ENCODE measurements at places on chromosomes 5 and 9.

DNA sequence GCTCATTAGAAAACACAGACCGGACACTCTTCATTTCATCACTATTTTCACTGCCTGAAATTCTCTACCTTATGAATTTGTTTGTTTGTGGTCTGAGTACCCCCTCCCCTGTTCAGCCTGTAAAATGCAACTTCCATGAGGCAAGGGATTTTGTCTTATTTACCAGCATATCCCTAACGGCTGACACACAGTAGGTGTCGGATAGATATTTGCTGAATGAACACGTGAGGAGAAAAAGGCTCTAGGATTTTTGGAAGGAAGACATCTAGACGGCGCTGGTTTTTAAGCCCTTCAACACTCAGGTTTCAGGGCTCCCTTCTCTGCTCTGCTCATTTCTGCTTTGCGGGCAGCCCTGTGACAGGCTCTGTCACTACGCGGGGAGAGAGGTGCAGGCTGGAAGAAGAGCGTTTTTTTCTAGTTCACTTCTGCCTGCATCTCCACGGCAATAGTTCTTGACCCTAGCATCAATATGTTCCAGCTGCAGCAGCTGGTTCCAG is 41.0 kb downstream of the KCNMB1 start:
- no peak for DNase-seq

DNA sequence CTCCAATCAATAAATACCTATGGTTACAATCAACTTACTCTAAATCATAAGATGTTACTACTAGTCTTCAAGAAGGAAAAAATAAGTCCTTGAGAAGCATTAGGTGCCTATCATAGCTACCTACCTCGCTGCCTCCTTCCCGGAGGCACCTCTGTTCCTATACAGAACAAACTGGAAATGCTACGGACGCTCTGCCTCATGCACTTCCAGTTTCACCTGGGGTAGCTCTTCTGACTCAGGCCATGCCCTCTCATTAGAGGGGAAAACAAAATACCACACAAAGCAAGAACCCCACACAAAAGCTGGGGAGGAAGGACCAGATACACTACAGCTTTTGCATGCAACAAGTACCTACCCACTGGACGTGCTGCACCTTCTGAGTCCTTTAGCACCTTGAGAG is 12.4 kb downstream of the SPRY4 start:
- DNase-seq: no peak

DNA sequence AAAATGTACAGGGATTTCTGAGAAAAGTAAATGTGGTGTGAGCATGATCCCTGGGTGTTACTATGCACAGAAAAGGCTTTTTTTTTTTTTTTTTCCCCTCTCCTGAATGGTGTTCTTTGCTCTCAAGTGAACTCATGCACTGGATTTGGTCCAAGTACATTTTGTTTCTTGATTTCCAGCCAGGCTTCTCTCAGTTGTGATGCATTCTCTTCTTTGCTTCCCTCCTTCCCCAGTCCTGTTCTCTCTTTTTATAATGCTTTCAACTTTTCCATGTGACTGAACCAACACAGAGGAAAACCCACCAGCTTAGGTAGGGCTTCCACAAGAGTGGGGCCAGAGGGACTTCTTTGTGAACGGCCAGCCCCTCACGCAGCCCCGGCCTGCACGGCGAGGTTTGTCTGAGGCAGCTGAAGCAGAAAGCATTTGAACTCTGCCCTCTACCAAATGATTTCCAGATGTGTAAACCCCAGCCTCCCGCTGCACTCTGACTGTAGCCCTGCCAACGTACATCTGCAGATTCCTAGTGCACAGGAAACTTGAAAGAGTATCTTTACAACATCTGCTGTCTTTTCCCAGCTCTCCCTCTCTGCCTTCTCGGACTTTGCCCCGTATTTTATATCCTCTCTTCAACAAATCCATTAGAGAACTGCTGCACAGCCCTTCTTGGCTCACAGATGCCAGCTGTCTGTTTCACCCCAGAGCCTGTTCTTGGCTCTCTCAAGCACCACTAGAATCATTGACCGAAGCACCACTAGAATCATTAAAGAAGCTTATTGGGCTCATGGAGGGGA is 71.8 kb upstream of the CD180 start:
- no peak for DNase-seq

GRCh38 chr5:62631909-62632580 is 53.4 kb downstream of the LRRC70 start:
- no peak for DNase-seq

GRCh38 chr9:37515620-37516258 is 30.0 kb downstream of the POLR1E start:
- DNase-seq: no peak

- no peak for DNase-seq
Observed at GRCh38 chr5:40365342-40366330, 314.1 kb upstream of the PTGER4 start.

DNA sequence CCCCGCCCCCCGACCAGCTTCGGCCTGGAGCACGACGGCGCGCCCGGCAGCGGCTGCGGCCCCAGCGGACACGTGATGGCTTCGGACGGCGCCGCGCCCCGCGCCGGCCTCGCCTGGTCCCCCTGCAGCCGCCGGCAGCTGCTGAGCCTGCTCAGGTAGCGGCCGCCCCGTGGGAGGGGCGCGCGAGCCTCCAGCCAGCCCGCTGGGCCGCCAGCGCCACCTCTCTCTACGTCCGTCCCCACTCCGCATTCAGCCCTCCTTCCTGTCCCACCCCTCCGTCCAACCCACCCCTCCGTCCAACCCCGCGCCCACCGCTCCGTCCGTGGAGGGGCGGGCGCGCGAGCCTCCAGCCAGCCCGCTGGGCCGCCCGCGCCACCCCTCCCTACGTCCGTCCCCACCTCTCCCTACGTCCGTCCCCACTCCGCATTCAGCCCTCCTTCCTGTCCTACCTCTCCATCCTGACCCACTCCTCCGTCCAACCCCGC is 6.5 kb downstream of the ADAMTS13 start:
- no peak for DNase-seq

DNA sequence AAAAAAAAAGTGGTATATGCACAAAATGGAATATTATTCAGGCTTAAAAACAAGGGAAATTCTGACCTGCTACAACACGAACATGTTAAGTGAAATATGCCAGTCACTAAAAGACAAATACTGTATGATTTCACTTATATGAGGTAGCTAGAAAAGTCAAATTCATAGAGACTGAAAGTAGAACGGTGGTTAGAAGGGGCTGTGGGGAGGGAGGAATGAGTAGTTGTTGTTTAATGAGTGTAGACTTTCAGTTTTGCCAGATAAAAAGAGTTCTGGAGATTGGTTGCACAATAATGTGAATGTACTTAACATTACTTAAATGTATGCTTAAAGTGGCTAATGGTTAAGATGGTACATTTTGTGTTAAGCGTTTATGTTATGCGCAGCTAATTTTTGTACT is 79.5 kb upstream of the IL12B start:
- no peak for DNase-seq

DNA sequence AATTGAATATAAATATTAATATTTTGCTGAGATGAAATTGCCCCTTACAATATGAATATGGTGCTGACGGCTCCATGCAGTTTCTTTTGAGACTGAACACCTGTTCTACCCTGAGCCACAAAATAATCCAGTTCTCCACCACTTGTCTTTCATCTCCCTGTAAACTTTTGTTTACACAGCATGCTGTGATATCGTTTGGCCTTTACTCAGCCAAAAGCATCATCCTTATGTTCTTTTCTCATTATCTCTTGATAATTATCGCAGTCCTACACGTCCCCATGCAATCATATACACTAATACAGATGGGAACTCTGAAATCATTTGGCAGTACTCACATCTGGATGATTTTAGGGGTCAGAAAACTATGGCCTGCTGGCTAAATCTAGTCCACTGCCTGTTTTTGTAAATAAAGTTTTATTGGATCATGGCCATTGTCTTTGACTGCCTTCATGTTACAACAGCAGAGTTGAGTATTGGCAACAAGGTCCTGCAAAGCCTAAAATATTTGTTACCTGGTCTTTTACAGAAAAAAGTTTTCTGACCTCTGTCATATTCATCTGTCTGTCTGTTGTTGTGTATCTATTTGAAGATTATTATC is 53.3 kb downstream of the AOPEP start:
- no peak for DNase-seq

- no peak for DNase-seq
Observed at GRCh38 chr5:136169218-136169617, 23.7 kb downstream of the SMIM32 start.

- no peak for DNase-seq
Observed at GRCh38 chr5:172411484-172412072, 42.7 kb downstream of the SH3PXD2B start.

DNA sequence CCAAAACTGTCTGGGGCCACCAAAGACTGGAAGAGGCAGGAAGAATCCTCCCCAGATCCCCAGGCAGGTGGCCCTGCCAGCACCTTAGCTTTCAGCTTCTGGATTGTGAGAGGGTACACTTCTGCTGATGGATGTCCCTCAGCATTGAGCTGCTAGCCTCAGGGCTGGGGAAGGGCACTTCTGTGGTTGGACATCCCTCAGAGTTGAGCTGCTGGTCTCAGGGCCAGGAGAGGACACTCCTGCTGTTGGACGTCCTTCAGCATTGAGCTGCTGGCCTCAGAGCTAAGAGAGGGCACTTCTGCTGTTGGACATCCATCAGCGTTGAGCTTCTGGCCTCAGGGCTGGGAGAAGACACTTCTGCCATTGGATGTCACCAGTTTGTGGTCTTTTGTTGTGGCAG is 83.8 kb upstream of the FCN1 start:
- no peak for DNase-seq

- no peak for DNase-seq
Observed at GRCh38 chr5:132389585-132390286, 20.2 kb downstream of the SLC22A5 start.

GRCh38 chr5:101643794-101644193 is 652.3 kb downstream of the SLCO4C1 start:
- DNase-seq: no peak
